ENCODE measurements at places on chromosomes 16 and 17.

GRCh38 chr17:68577497-68577821 is 23.7 kb downstream of the FAM20A start:
- H3K27me3 ChIP-seq, result no peaks in the 10 kb centered on the region
- no peak overlapping the region for H3K27ac ChIP-seq
- DNase-seq, result no peak
- no peak overlapping the region for H3K4me3 ChIP-seq
- peaks cover 2% of the 10 kb centered on the region for H3K4me1 ChIP-seq
- no peaks in the 10 kb centered on the region for H3K36me3 ChIP-seq

DNA sequence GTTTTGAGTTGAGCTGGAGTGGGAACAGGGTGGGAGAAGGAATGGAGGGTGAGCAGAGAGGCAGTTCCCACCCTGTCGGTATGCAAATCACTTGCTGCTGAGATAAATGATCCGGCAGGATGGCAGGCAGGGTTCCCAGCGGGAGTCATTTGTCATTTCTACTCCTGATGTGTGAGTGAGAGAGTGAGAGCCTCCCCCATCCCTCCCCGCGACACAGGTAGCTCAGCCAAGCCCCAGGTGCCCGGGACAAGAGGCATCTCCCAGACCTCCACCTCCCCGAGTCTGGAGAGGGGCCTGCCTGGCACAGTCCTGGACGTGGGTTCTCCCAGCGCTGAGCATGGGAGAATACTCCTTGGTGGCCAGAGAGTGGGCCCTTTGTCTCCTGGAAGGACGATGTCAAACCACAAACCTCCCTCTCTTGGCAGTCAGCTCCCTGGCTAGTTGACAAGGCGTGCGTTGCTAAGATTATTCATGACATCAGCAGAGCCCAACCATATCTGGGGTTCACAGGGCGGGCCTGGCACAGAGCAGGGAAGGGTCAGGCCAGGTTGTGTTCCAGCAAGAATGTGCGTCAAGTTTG is 33.7 kb upstream of the TNRC6C start:
- H3K27ac ChIP-seq, result no peak overlapping the region
- no peak overlapping the region for H3K4me3 ChIP-seq
- no peaks in the 10 kb centered on the region for H3K27me3 ChIP-seq
- no peaks in the 10 kb centered on the region for H3K36me3 ChIP-seq

- no peaks in the 10 kb centered on the region for H3K36me3 ChIP-seq
- H3K4me3 ChIP-seq, result peak overlapping the region; percentile 26
Measured at GRCh38 chr16:73057291-73058210, 9.6 kb upstream of the ZFHX3 start.

DNA sequence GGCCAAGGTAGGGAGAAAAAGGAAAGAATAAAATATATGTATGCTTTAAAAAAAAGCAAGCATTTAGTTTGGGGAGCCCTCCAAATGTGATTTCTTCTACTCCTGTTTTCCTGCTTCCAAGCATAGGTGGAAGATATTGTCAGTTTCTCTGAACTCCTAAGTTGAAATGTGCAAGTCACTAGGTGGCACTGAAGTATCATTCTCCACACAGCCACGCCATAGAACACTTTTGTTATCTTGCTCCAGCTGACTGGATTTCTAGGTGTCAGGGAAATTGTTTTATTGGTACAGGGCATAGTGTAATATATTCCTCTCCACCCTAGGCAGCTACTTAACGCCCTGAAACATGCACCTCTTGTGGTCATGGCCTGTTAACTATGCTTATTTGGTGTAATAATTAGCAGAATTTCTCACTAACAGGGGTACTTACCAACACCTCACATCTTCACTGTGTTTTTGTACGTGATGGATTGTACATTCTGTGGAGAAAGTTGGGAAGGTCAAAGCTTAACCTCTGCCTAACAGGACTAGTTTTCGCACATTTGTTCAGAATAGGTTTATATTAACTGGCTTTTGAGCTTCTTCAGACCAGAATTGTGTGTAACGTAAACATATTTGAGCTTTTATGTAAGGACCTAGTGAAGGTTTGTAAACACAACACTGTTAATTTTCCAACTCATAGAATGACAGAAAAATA is 69.3 kb downstream of the FTO start:
- no peak overlapping the region for H3K4me3 ChIP-seq
- no peak overlapping the region for H3K27ac ChIP-seq
- H3K36me3 ChIP-seq, result no peaks in the 10 kb centered on the region
- H3K27me3 ChIP-seq, result no peaks in the 10 kb centered on the region
- H3K4me1 ChIP-seq, result no peaks in the 10 kb centered on the region

GRCh38 chr16:53865494-53865863 is 161.5 kb downstream of the FTO start:
- no peaks in the 10 kb centered on the region for H3K36me3 ChIP-seq
- DNase-seq, result peak; percentile 4
- no peak overlapping the region for H3K4me3 ChIP-seq
- no peak overlapping the region for H3K27ac ChIP-seq
- no peaks in the 10 kb centered on the region for H3K4me1 ChIP-seq
- H3K27me3 ChIP-seq, result no peaks in the 10 kb centered on the region

- no peaks in the 10 kb centered on the region for H3K36me3 ChIP-seq
- H3K4me1 ChIP-seq, result no peaks in the 10 kb centered on the region
- no peaks in the 10 kb centered on the region for H3K27me3 ChIP-seq
- H3K4me3 ChIP-seq, result no peak overlapping the region
- no peak overlapping the region for H3K27ac ChIP-seq
- DNase-seq, result no peak
Measured at GRCh38 chr17:55763856-55764255, 13.0 kb downstream of the PCTP start.

- no peaks in the 10 kb centered on the region for H3K27me3 ChIP-seq
- H3K4me3 ChIP-seq, result no peak overlapping the region
- no peak overlapping the region for H3K27ac ChIP-seq
- no peaks in the 10 kb centered on the region for H3K4me1 ChIP-seq
- no peak for DNase-seq
Measured at GRCh38 chr16:51420247-51420646, 269.2 kb upstream of the SALL1 start.

DNA sequence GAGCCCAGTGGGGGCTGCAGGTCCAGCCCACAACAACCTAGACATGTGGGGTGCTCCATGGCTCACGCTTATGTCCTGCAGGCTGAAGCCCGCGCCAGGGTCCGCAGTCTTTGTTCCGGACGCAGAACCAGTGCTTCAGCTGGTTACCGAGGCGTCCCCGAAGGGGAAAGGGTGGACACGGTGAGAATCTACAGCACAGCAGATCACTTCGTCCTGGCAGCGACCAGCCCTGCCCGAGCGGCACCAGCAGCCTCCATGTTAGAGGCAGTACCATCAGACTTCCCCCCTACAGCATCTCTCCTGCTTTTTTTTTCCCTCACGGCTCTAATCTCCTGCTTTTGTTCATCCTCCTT is 1736.4 kb downstream of the TP53TG3F start:
- H3K27ac ChIP-seq, result no peak overlapping the region
- no peaks in the 10 kb centered on the region for H3K4me1 ChIP-seq
- H3K27me3 ChIP-seq, result no peaks in the 10 kb centered on the region
- no peak overlapping the region for H3K4me3 ChIP-seq
- H3K36me3 ChIP-seq, result no peaks in the 10 kb centered on the region

DNA sequence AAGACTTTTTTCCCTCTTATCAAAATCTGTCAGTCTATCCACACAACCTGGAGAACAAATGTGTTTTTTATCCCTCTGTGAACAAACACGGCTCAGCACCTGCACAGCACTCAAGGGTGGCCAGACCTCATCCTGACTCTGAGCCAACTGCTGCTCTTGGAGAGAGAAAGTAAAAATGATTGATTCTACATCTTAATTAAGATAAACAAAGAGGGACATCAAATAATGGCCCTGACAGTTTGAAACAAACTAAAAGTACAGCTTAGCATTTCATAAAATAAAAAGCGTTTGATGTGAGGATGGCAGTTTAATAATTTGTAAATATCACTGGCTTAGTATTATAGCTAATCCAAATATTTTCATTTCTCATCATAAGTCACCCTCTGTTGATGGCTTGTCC is 106.2 kb downstream of the SNX11 start:
- no peak overlapping the region for H3K27ac ChIP-seq
- H3K36me3 ChIP-seq, result no peaks in the 10 kb centered on the region
- H3K4me1 ChIP-seq, result no peaks in the 10 kb centered on the region
- no peak overlapping the region for H3K4me3 ChIP-seq

GRCh38 chr17:10033959-10034358 is 128.9 kb upstream of the RCVRN start:
- no peak overlapping the region for H3K27ac ChIP-seq
- H3K27me3 ChIP-seq, result no peaks in the 10 kb centered on the region
- no peak overlapping the region for H3K4me3 ChIP-seq
- no peak for DNase-seq

GRCh38 chr17:5832886-5833285 is 237.3 kb upstream of the WSCD1 start:
- DNase-seq, result no peak
- H3K27ac ChIP-seq, result no peak overlapping the region
- no peaks in the 10 kb centered on the region for H3K27me3 ChIP-seq
- no peak overlapping the region for H3K4me3 ChIP-seq
- 0 out of 2 replicates have a peak, but pooled peaks cover 2% of the 10 kb centered on the region for H3K4me1 ChIP-seq

- peaks cover 18% of the 10 kb centered on the region for H3K36me3 ChIP-seq
- no peak overlapping the region for H3K4me3 ChIP-seq
- no peak overlapping the region for H3K27ac ChIP-seq
Measured at GRCh38 chr16:4868026-4868425, 20.7 kb downstream of the UBN1 start.

DNA sequence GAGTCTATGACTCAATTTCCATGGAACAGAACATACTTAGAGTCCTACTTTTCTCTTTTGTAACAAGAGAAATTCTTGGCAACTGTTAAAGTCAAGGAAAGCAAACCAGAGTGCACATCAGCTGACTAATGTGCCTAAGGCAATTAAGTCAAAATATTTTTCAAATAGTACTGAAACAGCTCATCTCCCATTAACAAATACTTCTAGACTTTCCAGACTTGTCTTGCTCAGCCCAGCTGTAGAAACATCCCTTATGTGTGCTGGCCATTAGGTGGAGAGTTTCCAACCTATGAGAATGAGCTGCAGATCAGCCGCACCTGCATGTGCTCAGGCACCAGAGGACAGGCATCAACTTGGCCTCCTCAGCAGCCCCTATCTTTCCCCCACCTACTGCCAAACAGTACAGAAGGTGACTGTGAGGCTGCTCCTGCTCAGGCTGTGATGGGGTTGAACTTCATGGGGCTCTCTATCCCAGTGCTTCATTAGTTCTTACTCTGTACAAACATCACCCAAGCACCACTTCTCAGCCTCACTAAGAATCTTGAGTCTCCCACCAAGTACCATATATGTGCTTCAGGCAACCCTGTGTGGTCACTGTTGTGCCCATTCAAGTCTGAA is 32.2 kb downstream of the TEX2 start:
- no peak for DNase-seq
- H3K36me3 ChIP-seq, result no peaks in the 10 kb centered on the region
- H3K4me1 ChIP-seq, result no peaks in the 10 kb centered on the region
- H3K27ac ChIP-seq, result no peak overlapping the region
- no peaks in the 10 kb centered on the region for H3K27me3 ChIP-seq

DNA sequence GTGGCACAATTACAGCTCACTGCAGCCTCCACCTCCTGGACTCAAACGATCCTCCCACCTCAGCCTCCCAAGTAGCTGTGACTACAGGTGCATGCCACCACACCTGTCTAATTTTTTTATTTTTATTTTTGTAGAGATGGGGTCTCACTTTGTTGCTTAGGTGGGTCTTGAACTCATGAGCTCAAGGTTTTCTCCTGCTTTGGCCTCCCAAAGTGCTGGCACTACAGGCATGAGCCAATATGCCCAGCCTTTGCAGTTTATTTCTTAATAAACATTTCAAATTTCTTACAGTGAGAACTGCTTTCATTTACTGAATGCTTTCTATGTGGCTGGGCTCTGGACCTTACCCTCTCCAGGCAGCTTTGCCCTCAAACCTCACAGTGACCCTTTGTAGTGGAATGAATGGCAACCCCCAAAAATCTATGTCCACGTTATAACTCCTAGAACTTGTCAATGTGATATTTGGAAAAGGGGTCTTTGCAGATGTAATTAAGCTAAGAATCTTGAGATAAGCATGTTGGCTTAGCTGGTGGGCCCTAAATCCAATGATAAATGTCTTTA is 1.6 kb upstream of the TNP2 start:
- no peaks in the 10 kb centered on the region for H3K27me3 ChIP-seq
- no peak for DNase-seq
- no peaks in the 10 kb centered on the region for H3K36me3 ChIP-seq
- no peak overlapping the region for H3K27ac ChIP-seq
- H3K4me3 ChIP-seq, result no peak overlapping the region

- no peaks in the 10 kb centered on the region for H3K36me3 ChIP-seq
- H3K27me3 ChIP-seq, result no peaks in the 10 kb centered on the region
- H3K4me1 ChIP-seq, result peaks cover 24% of the 10 kb centered on the region
- no peak overlapping the region for H3K4me3 ChIP-seq
- H3K27ac ChIP-seq, result peak overlapping the region; percentile 59
- DNase-seq, result no peak
Measured at GRCh38 chr17:28407130-28407973, 1.3 kb upstream of the SLC46A1 start.

DNA sequence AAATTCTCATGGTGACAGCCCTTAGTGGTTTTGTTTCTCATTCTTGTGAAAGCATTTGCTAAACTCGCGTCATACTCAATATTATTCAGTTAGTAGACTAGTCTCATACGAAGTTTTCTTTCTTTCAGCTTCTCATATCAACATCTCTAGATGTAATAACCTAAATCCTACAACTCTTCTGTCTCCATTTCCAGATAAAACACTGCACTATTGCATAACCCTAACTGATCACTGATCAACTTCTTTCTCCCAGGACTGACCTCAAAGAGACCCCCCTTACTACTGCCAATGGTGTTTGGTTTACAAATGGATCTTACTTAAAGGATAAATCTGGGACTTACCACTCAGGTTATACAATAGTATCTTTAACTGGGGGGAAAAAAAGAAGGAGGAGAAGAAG is 36.3 kb upstream of the TEKT1 start:
- no peak overlapping the region for H3K4me3 ChIP-seq
- no peak overlapping the region for H3K27ac ChIP-seq
- no peaks in the 10 kb centered on the region for H3K27me3 ChIP-seq
- H3K36me3 ChIP-seq, result no peaks in the 10 kb centered on the region
- DNase-seq, result no peak

GRCh38 chr17:39115135-39115534 is 36.3 kb downstream of the PLXDC1 start:
- no peak overlapping the region for H3K4me3 ChIP-seq
- DNase-seq, result no peak
- H3K4me1 ChIP-seq, result no peaks in the 10 kb centered on the region
- no peaks in the 10 kb centered on the region for H3K36me3 ChIP-seq
- H3K27me3 ChIP-seq, result no peaks in the 10 kb centered on the region

- H3K27me3 ChIP-seq, result no peaks in the 10 kb centered on the region
- H3K27ac ChIP-seq, result no peak overlapping the region
- H3K4me3 ChIP-seq, result no peak overlapping the region
- H3K4me1 ChIP-seq, result no peaks in the 10 kb centered on the region
Measured at GRCh38 chr16:27472091-27473020, 70.4 kb downstream of the IL21R start.

All from iPS DF 6.9 (cell line).